ENCODE measurements at places on chromosomes 12 and 14.

- DNase-seq, result no peak
Measured at GRCh38 chr14:39452680-39453079, 20.4 kb upstream of the FBXO33 start.

DNA sequence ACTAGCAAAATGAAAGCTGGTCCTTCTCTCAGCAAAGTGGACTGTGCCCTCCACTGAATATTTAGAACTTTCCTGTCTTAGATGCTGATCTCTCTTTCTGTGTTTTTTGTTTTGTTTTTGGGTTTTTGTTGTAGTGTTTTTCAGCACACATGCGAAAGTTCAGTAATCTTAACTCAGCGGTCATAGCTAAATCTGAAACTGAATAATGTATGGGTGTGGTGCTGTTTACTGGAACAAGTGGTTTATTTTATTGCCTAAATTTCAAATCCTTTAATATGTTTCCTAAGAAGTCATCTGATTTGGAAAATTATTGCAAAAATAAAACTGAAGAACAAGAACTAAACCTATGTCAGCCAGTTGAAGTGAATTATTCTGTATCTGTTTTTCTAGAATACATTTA lies 116.0 kb upstream of the LRIG3 start:
- no peak for DNase-seq

GRCh38 chr14:21133901-21134300 lies 22.0 kb downstream of the OR5AU1 start:
- no peak for DNase-seq

DNA sequence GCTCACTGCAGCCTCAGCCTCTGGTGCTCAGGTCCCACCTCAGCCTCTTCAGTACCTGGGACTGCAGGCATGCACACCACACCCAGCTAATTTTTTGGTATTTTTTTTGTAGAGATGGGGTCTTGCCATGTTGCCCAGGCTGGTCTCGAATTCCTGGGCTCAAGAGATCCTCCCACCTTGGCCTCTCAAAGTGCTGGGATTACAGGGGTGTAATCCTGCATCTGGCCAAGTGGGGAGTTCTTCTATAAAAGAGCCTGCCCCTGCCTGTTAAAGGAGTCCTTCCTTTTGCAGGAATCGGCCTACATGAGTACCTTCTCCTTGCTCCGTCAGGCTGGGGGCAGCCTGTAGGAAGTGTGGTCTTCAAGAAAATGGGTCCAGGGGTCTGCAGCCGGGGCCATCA lies 54.1 kb upstream of the RASSF3 start:
- no peak for DNase-seq

DNA sequence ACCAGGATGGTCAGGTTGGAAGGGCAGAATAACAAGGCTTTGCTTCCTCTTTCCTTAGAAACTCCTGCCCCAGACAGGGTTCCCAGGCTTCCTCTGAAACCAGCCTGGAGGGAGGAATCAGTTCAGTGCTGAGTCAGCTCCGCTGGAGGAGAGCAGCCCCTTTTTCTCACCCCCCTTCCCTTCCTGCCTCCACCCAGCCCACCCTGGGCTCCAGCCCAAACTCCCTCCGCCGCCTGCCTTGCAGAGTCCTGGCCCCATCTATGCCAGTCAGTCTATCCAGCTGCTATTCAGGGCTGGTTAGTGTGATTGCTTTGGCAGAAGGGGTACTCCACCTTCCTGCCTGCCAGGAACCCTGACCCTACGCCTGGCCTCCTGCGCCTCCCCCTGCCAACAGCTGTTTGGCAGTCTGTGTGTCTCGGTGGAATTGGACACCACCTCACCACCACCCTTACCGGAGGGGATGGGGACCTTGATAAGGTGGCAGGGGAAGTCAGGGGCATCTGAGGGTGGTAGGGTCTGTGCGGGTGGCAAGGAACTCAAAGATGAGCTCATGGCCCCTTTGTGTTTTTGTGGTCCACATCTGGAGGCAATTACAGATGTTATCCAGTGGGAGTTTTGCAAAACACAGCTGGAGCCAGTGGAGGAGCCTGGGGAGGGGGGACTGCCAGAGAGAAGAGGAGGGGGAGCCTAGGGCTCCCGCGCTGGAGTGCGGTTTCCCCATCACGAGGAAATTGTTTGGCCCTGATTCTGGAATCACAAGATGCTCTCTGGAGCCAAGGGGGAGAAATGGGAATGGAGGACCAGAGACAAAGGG lies 12.2 kb downstream of the MMP14 start:
- no peak for DNase-seq

DNA sequence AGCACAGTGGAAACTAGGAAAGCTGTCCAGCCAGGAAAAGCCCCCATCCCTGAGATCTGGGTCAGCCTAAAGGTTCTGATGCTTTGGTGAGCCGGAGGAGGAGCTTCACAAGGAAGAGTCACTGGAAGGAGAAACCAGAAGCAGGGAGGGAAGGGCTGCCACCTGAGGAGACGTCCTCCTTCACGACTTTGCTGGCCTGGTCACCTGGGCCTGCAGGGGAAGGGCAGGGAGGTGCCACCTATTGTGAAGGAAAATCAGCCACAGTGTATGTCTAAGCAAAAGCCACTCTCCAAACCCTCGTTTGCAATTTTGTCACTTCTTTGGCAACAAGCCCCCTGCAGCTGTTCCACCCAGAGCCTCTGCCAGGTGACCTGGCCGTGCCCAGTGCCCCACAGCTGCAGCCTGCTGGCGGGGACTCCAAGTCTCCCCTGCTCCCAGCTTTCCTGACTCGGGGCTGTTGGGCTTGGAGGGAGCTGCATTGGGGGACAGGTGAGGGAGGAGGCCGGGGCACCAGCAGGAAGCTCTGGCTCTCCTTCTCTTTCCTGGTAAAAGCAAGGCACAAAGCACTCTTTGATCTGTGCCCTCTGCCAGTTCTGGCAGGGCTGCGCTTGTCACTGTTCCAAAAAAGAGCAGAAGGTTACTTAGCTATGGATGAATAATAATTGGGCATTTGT lies 120.9 kb upstream of the BCL2L14 start:
- DNase-seq, result no peak

DNA sequence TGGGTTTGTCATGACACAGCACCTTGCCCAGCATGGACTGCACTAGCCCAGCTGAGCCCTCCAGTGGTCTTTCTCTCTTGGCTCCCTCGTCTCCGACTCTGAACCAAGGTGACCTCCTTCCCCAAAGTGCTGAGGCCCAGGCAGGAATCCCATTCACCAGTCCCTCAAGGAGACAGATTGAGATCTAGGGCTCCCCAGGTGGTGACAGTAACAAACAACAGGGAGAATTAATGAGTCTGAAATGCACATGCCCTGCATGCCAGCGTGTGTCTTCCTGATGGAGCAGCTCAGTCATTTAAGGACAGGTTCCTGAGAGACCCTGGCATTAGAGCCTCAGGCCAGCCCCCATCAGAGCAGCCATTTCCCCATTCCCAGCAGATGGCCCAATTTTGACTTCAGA lies 51.4 kb upstream of the OAS1 start:
- no peak for DNase-seq

- DNase-seq, result no peak
Measured at GRCh38 chr14:103941462-103941861, 867 bp downstream of the RD3L start.

- DNase-seq, result no peak
Measured at GRCh38 chr12:46701356-46701755, 124.4 kb downstream of the SLC38A4 start.

DNA sequence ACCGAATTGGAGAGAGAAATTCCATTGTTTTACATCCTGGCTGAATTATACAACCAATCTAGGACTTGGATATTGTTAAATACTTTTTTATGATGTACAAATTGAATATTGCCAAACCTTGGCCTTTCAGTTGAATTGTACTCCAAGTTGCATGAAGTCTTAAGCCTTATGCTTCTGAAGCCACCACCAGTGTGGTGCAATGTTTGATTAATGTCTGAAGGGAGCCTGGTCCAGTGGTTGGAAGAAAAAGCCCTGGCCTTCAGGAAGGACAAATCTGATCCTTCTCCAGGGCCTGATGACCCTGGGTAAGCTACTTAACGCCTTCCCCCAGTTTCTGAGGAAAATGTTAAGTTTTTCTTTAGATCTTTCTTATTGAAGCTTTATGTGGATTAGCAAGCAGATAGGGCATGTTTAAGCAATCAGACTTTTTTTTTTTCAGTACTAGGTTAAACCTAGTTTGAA lies 72.0 kb downstream of the PAPOLA start:
- no peak for DNase-seq

DNA sequence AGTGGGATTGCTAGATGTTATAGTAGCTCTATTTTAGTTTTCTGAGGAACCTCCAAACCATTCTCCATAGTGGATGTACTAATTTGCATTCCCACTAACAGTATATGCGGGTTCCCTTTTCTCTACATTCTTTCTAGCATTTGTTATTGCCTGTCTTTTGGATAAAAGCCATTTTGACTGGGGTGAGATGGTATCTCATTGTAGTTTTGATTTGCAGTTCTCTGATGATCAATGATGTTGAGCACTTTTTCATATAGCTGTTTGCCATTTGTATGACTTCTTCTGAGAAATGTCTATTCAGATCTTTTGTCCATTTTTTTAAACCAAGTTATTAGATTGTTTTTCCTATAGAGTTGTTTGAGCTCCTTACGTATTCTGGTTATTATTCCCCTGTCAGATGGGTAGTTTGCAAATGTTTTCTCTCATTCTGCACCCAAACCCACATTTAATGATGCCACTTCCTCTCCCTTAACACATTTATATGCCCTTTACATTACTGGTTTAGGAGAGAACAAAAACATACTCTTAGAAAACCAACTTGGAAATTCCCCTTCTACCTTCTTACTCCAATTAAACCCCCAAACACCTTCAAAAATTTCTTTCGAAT lies 48.2 kb downstream of the NELL2 start:
- DNase-seq, result no peak

GRCh38 chr12:96061864-96062453 lies 26.6 kb upstream of the LTA4H start:
- DNase-seq, result peak; percentile 37

GRCh38 chr14:22163051-22163450 lies 426.0 kb downstream of the DAD1 start:
- DNase-seq, result no peak

- DNase-seq, result no peak
Measured at GRCh38 chr12:72677139-72677538, 405.0 kb downstream of the TRHDE start.

DNA sequence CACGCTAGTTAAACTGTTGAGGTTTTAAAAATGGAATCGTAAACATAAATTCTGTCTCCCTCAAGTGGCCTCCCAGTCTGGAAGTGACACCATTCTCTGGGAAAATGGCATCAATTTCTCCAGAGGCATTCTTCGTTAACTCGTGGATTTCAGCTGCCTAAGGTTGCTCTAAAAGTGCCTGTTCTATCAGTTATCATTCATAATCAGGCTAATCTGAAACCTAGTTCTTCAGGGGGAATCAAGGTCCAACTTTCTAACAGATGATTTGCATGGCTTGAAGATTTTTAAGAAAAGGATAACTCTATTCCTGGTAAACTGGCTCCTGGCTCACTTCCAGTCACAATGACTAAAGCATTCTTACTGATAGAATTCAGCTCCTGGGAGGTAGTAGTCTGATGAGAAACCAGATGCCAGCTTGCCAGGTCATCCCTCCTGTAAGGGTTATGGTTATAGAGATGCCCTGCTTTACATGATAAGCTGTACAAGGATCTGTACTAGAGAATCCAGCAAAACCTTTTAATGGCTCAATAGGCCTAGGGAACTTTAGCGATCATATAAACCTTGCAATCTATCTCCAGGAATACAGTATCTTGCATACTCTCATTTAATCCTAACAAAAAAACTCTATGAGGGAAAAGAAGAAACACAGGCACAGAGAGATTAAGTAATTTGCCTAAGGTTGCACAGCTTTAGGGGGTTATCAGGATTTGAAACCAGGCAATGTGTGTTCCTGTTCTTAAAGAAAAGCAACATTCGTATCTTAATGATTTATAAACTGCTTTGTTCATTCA lies 1.5 kb downstream of the L3HYPDH start:
- DNase-seq, result no peak

GRCh38 chr14:75450381-75451276 lies 22.8 kb downstream of the JDP2 start:
- no peak for DNase-seq

DNA sequence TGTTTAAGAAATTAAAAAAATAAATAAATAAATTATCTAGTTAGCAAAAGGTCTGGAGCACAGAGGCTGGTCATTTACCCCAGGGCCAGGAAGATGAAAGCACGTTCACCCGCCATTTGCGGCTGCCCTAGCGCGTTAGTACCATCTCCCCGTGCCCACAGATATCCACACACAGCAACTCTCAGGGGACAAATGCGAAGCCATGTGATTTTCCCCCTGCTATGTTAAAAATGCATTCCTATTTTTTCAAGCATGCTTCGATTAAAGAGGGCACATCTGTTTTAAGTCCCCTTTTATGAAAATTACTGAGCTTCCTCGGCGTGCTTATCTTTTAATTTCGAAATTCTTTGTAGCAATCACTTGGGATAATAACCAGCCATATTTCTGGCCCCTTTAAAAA lies 56.9 kb upstream of the PIWIL1 start:
- no peak for DNase-seq

DNA sequence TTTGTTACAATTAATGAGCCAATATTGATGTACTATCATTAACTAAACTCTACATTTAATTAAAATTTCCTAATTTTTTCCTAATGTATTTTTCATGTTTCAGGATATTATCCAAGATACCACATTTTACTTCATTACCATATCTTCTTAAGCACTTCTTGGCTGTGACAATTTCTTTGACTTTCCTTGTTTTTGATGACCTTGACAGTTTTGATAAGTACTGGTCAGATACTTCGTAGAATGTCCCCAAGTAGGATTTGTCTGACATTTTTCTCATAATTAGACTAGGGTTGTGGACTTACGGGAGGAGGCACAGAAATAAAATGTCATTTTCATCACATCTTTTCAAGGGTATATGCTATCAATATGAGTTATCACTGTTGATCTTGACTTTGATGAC lies 700.9 kb downstream of the BCL11B start:
- DNase-seq, result no peak

DNA sequence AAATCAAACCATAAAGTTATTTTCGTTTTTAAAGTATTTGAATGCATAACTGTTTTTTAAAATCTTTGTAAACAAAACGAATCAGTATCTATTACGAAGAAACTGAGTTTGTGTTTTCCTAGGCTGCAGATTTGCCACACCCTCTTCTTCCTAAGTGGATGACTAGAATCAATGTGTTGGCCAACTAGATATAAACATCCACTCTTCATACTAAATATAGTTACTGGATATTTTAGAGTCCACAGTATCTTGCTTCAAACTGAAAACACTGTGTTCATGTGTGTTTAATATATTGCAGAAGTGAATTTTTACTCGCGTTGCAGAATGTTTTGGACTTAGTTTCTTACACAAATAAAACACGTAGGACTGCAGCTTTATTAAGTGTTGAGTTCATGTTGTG lies 63.2 kb downstream of the KLHL28 start:
- DNase-seq, result no peak

- no peak for DNase-seq
Measured at GRCh38 chr12:80217011-80217535, 117.7 kb downstream of the OTOGL start.

DNA sequence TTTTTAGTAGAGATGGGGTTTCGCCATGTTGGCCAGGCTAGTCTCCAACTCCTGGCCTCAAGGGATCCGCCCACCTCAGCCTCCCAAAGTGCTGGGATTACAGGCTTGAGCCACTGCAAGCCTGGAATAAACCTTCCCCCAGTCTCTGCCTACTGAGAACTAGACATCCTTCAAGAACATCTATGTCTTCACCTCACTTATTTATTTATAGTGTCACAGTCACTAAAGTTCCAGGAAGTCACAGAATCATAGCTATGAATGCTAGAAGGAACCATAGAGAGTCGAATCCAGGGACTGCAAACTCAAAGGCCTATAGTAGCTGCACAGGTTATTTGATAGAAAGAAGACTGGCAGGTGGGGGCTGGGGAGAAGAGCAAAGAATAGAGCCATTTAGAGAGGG lies 44.7 kb upstream of the NUDT4 start:
- no peak for DNase-seq

All from activated B cell treated with CpG ODN at 0.5 μM for 24 hours (primary cell).